ENCODE measurements at places on chromosomes 13 and 19.

GRCh38 chr13:39023316-39023715, 14.6 kb downstream of the PROSER1 start:
- DNase-seq: no peak

DNA sequence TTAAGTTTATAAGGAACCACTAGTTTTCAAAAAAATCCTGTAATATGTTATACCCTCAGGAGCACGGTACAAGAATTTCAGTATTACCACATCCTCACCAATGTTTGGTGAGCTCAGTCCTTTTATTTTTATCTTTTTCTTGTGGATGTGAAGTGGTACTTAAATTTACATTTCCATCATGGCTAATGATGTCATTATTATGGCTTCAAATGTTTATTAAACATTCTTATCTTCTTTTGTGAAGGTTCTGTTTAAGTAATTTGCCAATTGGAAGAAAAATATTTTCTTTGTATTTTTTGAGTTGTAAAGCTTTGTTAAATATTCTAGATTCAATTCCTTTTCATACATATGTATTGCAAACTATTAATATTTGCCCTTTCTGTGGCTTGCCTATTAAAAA, 291.0 kb downstream of the ENOX1 start:
- no peak for DNase-seq

- DNase-seq: no peak
These were observed 10.1 kb downstream of the DNMT1 start for GRCh38 chr19:10184636-10185035.

DNA sequence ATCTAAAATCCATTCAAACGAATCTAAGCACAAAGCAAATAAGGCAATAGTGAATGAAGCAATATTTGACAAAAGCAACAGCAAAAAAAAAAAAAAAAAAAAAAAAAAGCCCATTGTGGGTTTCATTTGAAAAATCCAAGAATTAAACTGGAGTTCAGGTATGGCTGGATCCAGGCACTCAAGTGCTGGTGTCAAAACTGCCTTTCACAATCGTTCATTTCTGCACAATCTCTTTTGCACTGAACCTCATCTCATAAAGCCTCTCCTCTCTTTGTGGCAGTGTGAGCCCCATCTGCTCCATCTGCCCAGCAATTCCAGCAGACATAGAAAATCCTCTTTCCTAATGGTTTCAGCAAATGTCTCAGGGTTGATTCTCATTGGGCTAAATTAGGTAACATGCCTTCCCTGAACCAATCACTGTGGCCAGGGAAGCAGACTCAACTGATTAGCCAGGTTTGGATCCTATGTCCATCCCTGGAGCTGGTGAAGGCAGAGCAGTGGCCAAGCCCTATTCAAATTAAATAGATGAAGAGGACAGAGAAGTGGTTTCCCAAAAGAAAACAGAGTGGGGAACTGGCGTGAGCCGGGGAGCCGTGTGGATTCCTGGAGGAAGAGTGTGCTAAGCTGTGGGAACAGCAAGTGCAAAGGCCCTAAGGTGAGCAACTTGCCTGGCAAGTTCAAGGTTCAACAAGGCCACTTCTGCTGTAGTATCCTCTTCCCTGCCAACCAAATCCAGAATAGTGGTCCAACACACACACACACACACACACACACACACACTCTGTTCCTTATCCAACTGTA, 1.2 kb upstream of the HIF3A start:
- no peak for DNase-seq

DNA sequence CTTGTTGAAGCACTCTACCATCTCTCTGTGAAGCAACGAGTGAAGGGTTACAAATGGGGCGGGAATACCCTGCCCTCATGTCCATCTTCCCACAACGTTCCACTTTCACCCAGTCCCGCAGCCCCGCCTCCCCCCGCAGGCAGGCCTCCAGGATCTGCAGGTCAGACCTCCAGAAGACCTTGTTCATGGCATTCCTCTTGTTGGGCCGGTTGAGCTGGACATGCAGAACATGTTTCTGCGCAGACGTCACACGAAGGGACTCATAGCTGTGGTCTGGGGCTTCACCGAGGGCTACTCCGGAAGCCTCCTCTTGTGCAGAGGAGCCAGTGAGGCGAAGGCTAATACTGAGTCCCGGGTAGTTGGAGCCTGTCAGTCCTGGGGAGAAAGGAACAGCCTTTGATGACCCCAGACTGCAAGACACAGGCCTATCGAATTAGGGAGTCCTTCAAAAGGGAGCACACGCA, 420 bp downstream of the ECH1 start:
- DNase-seq: peak; percentile 89

- DNase-seq: no peak
These were observed 11.9 kb upstream of the C13orf42 start for GRCh38 chr13:51122868-51123566.

- no peak for DNase-seq
These were observed 13.1 kb upstream of the OR1M1 start for GRCh38 chr19:9073806-9074205.

GRCh38 chr13:113783966-113784644, 25.1 kb downstream of the TMEM255B start:
- DNase-seq: no peak

DNA sequence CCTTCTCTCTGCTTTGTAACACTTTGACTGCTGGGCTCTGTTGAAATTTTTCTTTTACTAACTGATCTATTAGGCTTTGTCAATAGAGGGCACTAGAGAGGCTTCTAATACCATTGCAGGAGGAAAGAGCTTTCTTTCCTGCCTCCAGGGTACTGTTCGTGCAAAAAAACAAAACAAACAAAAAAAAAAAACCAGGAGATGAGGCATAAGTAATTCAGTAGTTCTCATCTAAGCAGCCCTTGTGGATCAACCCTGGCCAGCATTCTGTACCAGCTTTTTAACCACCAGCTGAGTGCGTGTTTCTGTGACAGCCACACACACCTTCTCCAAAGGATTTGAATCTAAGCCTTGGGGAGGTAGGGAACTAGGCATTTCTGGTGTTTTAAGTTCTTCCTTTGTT, 1707.6 kb upstream of the SLC10A2 start:
- DNase-seq: peak; percentile 21

DNA sequence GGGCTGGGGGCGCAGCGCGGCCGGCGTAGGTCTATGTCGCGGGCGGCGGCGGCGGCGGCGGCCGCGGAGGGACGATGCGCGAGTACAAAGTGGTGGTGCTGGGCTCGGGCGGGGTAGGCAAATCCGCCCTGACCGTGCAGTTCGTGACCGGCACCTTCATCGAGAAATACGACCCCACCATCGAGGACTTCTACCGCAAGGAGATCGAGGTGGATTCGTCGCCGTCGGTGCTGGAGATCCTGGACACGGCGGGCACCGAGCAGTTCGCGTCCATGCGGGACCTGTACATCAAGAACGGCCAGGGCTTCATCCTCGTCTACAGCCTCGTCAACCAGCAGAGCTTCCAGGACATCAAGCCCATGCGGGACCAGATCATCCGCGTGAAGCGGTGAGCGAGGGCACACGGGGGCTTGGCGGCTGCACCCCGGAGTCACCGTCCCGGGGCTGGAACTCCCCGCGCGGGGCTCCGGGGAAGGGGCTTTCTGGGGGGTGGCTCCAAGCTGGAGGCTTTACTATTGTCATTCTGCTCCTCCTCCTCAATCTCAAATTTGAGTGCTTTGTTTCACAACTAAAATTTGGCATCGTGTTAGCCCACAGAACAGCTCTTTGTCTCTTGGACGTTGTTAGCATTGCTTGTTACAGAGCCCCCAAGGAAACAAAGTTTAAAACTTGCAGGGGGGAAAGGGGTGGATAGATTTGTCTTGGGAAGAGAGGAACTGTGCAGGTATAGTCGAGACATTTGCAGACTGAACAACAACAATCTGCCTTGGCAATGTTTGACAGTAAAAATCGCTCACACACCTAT, 630 bp downstream of the RAP2A start:
- peak; percentile 4 for DNase-seq

DNA sequence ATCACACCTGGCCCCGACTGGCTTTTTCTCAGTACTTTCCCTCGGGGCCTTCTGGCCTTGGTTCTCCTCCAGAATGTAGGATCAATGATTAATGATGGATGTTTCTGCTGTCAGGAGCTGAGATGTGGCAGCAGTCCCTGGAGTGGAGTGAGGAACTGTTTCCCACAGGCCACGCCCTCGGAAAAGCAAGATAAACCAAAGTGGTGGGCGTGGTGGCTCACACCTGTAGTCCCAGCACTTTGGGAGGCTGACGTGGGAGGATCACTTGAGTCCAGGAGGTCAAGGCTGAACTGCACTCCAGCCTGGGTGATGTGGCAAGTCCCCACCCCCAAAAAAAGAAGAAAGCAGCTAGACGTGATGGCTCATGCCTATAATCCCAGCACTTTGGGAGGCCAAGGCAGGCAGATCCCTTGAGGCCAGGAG, 7.1 kb upstream of the SHFL start:
- DNase-seq: no peak

- no peak for DNase-seq
These were observed 32.3 kb upstream of the GJB6 start for GRCh38 chr13:20264271-20265018.
